ENCODE measurements at places on chromosomes 12 and 14.
A peak's percentile ranks its signal among the peaks of the same experiment; 100 is the strongest.

- no peak for DNase-seq
Observed at GRCh38 chr12:23099104-23099503, 474.1 kb downstream of the ETNK1 start.

DNA sequence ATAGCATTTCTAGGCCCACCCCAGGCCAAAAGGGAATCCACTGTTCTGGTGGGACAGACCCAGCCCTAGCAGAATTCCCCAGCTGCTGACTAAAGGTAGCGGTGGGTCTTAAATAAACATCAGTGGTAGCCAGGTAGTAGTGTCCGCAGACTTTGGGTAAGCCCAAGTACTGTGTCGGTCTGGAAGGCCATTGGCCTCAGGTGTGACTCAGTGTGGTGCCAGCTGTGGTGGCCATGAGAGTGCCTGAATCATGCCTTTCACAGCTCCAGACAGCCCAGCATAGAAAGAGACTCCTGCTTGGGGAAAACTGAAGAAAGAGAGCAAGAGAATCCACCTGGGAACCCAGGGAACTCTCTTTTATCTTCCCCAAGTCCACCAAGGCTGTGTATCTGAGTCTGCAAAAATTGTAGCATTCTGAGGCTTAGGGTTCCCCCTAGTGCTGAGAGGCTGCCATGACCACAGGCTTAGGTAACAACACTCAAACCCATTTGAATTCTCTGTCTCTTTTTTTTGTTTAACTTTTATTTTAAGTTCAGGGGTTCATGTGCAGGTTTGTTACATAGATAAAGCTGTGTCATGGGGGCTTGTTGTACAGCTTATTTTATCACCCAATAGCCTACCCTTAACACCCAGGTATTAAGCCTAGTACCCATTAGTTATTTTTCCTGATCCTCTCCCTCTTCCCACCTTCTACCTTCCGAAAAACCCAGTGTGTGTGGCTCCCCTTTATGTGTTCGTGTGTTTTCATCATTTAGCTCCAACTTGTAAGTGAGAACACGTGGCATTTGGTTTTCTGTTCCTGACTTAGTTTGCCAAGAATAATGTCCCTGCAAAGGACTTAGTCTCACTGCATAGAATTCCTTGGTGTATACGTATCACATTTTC lies 16.7 kb upstream of the CD163L1 start:
- DNase-seq, result peak; percentile 16

- DNase-seq, result no peak
Observed at GRCh38 chr12:42686514-42687172, 97.1 kb upstream of the PRICKLE1 start.

- DNase-seq, result no peak
Observed at GRCh38 chr14:103552011-103552845, 10.2 kb downstream of the BAG5 start.

DNA sequence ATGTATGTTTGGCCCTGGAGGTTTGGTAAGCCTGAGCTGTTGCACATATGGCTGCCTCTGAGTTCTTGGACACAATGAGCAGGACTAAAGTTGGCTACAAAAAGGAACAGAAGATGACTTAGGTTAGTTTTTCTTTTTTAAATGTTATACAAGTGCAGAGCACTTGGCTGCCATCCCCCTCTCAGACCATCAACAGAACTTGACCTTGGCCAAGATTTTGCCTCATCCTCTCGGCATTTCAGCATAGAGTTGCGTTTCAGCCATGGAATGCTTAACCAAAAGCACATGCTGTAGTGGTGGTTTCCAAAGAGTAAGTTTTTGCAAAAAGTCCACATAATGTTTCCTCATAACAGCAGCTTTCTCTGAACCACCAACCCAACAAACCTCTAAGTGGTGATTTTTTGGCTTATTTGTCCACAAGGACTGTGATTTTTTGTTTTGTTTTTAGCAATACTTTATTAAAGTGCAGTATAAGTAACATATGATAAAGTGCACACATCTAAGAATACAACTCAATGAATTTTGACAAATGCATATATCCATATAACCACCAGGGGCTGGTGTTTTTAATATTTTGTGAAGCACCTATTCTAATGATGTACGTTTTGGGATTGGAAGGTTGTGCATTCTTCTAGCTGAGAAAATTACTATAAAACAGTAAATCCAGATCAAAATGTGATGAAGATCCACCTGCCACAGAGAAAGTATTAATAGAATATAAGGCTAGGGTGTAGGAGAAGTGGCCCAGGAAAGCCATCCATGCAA lies 12.1 kb upstream of the GALNT16 start:
- no peak for DNase-seq

GRCh38 chr12:121812320-121812871 lies 8.6 kb downstream of the SETD1B start:
- no peak for DNase-seq

- DNase-seq, result no peak
Observed at GRCh38 chr12:114835031-114835430, 151.1 kb upstream of the TBX3 start.

GRCh38 chr12:91887957-91888356 lies 257.7 kb downstream of the BTG1 start:
- no peak for DNase-seq

- no peak for DNase-seq
Observed at GRCh38 chr14:96581902-96582301, 79.7 kb downstream of the PAPOLA start.

DNA sequence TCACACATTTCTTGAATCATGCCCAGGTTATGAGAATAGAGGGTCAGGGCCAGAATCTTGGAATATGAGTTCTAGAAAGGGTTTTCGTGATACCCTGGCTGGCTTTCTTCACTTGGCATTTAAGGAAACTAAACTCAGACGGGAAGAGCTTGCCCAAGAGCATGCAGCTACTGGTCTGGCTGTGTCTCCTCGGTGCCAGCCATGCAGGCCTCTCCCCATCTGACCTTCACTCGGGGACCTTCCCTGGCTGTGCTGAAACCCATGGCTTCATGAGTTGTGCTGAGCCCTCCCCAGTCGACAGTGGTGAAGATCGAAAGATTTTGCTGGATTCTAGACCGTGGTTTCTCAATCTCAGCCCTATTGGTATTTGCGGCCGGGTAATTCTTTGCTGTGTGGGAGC lies 38.0 kb downstream of the FOXN3 start:
- DNase-seq, result no peak

- DNase-seq, result no peak
Observed at GRCh38 chr12:121190523-121191031, 19.4 kb upstream of the P2RX4 start.

DNA sequence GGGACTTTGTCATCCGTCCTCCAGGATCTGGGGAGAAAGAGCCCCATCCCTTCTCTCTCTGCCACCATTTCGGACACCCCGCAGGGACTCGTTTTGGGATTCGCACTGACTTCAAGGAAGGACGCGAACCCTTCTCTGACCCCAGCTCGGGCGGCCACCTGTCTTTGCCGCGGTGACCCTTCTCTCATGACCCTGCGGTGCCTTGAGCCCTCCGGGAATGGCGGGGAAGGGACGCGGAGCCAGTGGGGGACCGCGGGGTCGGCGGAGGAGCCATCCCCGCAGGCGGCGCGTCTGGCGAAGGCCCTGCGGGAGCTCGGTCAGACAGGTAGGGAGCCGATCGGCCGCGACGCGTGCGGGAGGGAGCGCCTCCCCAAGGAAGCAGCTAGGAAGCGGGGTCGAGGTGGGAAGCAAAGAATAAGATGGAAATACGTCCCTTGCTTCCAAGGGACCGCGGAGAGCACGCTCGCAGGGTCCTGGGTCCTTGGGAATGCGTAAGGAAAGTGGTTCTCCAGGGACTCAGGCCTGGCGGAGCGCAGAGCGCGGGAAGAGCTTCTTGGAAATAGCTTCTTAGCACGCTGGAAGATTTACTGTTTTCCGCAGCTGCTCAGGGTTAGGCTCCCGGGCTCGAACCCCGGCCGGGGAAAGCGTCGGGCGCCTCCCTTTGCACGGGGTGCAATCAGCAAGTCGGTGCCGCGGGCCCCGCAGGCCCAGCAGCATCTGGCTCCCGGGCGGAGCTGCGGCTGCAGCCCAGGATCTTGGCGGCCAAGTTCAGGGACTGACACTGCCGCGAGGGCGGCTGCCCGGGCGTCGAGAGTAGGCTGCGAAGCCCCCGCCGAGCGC lies 457 bp downstream of the SOCS2 start:
- DNase-seq, result peak; percentile 37

DNA sequence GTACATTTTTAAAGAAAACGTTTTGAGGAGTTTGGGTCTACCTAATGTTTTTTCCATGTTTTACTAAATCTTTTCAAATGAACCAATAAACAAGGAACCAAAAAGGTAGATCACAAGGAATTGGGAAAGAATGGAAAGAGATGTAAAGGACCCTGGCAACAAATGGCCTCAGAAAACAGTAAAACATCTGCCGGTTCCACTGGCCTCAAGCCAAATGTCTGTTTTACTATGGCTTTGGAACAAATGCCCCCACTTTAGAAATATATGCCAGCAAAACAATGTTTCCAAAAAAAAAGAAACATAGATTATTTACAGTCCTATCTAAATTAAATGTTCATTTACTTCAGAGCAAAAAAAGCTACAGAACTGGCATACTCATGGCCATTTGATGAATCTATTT lies 3.0 kb downstream of the TRMT5 start:
- DNase-seq, result no peak

DNA sequence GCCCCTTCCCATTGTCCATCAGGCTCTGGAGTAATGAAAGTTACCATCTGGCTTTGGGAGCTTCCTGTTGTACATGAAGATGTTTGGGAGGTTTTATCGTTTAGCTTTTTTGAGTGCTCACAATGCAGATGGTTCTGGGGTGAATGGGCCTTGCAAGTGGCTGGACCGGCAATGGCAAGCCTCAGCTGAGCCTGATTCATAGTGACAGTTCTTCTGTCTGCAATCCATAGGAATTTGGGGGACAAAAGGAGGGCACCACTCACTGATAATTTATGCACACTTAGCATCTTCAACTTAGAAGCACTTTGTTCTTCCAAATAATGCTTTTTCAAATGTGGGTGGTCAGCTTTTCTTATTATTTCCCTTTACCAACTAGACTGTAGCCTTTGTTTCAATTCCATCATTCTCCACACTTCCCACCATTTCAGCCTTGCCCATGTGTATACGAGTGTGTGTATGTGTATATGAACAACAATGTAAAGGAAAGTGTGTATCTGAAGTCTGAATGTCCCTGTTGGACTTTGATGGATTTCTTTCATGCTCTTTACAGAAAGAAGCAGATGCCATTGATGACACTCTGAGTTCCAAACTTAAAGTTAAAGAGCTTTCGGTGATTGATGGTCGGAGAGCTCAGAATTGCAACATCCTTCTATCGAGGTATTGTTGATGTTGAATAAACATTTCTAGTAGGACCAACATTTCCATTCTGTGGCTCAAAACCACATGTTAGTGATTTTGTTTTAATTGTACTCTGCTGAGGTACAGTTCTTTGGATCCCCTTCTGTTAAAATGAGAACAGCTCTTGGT lies 125.5 kb downstream of the GPR135 start:
- no peak for DNase-seq

DNA sequence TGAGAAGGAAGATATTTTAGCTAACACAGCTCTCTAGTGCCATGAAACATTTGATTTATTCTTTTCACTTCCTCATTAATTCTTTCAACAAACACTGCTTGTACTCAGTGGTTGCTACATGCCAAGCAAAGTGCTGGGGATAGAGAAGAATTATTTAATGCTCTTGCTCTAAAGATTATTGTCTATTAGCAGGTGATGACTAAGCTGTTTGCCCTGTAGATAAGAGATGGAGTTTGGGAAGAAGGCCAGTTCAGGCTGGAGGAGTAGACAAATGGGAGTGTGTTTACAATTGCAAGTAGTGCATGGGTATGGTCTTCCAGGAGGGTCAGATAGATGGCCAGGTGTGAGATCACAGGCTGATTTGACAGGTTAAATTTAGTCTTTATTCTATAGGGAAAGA lies 99.8 kb upstream of the SEL1L start:
- no peak for DNase-seq

- no peak for DNase-seq
Observed at GRCh38 chr12:44627387-44628166, 248.5 kb downstream of the NELL2 start.

DNA sequence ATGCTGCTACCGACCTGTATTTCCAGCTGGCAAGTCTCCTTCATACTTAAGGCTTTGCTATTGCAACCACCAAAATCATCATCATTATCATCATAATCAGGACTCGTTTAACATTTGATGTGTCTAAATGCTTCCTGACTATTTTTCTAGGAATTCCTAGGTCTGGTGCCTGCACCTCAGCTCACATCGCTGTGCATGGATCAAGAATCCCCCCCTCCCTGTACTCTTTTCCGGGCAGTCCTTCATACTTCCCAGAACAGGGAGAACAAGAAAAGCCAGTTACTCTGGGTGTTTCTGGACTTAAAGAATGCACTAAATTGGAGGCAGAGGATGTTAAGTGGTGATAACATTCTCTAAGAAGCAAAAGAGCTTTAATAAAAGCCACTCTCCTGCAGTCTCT lies 9.4 kb downstream of the ERP27 start:
- DNase-seq, result no peak

GRCh38 chr14:43745746-43746145 lies 761.3 kb downstream of the FSCB start:
- no peak for DNase-seq

DNA sequence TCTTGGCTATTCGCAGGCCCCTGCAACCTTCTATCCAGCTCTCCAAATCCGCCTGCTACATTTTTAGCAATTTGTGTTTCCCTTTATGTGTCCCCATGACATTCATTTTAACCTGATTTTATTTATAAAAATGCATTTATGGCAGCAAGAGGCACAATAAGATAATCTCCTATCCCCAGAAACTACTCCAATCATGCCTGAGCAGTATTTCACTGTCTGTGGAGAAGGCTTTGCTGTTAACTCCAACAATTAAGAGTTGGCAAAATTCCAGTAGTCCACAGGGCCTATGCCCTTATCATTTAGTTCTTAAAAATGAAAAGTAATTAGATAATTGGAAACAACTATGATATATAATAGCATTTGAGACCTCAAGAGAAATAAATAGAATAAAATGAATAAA lies 462.4 kb downstream of the TRHDE start:
- no peak for DNase-seq

DNA sequence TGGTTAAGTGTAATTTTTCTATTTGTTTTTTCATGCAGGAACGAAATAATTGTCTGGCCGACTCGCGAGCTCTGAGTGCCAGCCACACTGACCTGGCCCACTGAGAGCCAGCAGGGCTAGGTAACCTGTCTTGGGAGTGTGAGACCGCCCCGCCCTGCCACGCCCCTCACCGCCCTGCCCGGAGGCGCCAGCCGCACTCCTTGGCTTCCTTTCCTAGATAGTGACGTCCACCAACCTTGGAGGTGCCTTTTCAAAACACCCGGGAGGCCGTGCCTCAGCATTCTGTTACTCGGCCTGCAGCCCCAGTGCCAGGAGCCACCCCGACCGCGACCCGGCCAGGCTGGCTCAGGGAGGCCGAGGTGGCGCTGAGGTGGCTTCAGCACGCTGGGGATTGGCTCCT lies 21.7 kb downstream of the XRCC3 start:
- DNase-seq, result no peak

GRCh38 chr12:78081590-78082314 lies 251.1 kb downstream of the NAV3 start:
- no peak for DNase-seq

DNA sequence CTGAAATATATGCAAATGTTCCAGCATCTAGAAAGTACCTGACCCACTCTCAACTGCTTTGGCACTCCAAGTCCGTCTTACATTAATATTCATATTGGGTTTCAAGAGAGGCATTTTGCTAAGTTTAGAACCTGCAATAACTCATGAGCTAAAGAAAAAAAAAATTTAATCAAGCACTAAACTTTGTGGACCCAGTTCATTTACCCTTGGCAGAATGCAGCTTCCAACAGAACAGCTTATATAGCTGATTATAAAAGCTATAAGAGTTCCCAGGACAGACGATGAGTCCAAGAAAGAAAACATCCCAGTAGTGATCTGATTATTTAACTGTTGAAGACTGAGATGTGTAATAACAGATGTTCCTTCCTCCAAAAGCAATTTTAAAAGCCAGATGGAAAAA lies 592.0 kb downstream of the KCNH5 start:
- no peak for DNase-seq

- DNase-seq, result no peak
Observed at GRCh38 chr12:12482959-12483358, 79.7 kb downstream of the DUSP16 start.
